Stimulated activated CD8-positive, alpha-beta memory T cell treated with anti-CD3 and anti-CD28 coated beads, Interleukin-15, amount 100 ng/mL, for 1 hour (primary cell): ENCODE measurements at places on chromosomes 1 and 21.

DNA sequence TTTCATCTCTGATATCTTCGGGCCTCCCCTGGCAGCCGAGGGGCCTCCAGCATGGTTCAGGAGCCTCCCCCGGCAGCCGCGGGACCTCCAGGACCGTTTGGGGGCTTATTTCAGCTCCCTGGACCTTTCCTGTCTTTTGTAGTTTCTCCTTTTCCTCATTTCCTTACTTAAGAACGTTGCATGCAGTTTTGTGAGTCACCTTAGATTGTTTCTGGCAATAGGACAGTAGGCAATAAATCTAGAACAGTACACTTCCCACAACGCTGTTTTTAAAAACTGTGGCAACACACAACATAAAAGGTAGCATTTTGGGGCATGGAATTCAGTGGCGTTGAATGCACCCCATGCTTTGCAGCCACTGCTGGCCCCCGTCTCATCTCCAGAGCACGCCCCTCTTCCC, 24.4 kb downstream of the FAAP20 start:
- no peak for DNase-seq

- no peak for DNase-seq
Observed at GRCh38 chr1:97186381-97186780, 464.8 kb downstream of the PTBP2 start.

GRCh38 chr1:232597721-232598120, 32.2 kb downstream of the SIPA1L2 start:
- no peak for DNase-seq

GRCh38 chr1:88885933-88886332, 5.4 kb downstream of the GTF2B start:
- DNase-seq = no peak

DNA sequence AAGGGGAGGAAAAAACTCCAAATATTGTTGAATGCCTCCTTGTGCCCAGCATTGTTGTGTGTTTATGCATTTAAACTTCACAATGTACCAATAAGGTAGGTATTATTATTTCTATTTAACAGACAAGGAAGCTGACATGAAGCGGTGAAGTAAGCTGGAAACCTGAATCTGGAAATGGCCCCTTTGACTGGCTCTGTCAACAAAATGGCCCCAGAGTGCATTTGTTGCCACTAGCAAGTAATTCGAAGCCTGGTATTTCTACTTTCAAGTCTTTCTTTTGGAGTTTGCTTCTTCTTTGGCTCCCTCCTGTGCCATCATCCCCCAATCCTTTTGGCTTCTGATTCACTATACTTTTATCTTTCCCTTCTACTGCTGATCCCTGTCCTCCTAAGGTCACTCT, 23.1 kb downstream of the CRYZL1 start:
- no peak for DNase-seq

GRCh38 chr1:188590641-188591040, 1761.9 kb downstream of the PLA2G4A start:
- no peak for DNase-seq

- DNase-seq = no peak
Observed at GRCh38 chr1:32032275-32032615, 18.6 kb downstream of the KHDRBS1 start.

DNA sequence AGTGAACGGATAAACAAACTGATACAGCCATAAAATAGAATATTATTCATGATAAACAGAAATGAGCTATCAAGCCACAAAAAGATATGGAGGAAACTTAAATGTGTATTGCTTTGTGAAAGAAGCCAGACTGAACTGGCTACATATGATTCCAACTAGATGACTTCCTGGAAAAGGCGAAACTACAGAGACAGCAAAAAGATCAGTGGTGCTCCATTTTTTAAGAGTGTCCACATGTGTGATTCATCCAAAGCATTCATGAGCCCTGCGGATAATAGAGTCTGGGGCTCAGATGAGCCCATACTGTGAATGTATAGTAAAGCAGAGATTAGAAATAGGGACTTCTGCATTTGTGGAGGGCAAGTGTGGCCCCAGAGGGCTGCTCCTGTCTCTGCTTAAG, 7.8 kb upstream of the TMEM222 start:
- DNase-seq = no peak

DNA sequence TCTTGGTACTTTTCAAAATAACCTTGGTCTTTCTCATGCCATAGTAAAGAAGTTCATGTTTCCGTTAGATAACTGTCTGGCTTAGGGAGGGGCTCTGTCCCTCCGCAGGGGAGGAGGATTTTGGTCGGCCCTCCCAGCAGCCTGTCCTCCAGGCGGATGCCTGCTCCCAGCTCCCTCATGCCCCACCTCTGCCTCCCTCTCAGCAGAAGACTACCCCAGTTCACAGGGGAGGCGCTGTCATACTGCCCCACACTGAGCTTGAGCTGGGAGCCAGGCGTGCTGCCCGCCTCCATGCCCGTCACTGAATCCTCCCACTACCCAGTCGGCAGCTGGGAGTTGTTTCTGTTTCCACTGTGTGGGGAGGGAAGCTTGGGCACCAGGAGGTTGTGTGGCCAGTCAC, 127.3 kb downstream of the CAMTA1 start:
- DNase-seq = no peak

DNA sequence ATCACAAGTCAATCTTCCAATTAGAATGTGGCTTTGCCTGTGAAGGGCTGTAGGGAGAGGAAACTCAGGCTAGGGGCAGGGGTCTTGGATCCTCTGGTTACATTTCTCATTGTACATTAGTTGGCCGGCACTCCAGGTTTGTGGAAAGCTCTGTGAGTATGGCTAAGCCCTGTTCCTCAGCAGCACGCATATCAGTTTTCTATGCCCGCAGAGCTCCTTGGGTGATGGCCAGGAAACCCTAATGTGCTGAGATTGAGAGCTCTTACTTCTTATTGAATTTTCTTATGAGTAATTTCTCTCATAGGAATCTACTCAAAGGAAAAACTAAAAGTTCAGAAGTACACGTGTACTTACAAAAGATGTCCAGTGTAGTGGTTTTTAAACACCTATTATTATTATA, 30.7 kb upstream of the STMN1 start:
- DNase-seq = no peak

DNA sequence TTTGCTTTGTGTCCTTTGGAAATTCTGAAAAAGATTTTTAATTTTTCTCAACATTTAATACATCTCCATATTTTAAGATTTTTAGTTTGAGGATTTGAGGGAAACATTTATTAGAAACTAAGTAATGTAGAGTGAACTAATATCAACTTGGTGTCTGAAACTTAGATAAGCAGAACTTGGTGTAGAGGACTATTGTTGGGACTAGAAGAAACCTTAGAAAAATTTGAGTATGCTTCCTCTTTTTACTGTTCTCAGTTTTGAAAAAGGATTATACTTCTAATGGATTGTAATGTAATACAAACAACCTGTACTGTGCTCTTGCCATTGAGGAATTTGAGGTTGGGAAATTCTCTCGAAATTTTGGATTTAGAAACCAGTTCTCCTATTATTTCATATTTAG, 2.4 kb downstream of the FNBP1L start:
- DNase-seq = no peak

GRCh38 chr1:171126504-171126903, 35.8 kb downstream of the FMO3 start:
- no peak for DNase-seq

GRCh38 chr1:202144402-202145067, at the start of gene ARL8A:
Gene ARL8A (minus strand): TSS chr1:202144737. CDS start chr1:202144572, 165 bp downstream.
- no peak for DNase-seq

- no peak for DNase-seq
Observed at GRCh38 chr1:202286622-202287097, 55.1 kb downstream of the UBE2T start.

- DNase-seq = no peak
Observed at GRCh38 chr1:116674751-116675150, 7.2 kb upstream of the IGSF3 start.

DNA sequence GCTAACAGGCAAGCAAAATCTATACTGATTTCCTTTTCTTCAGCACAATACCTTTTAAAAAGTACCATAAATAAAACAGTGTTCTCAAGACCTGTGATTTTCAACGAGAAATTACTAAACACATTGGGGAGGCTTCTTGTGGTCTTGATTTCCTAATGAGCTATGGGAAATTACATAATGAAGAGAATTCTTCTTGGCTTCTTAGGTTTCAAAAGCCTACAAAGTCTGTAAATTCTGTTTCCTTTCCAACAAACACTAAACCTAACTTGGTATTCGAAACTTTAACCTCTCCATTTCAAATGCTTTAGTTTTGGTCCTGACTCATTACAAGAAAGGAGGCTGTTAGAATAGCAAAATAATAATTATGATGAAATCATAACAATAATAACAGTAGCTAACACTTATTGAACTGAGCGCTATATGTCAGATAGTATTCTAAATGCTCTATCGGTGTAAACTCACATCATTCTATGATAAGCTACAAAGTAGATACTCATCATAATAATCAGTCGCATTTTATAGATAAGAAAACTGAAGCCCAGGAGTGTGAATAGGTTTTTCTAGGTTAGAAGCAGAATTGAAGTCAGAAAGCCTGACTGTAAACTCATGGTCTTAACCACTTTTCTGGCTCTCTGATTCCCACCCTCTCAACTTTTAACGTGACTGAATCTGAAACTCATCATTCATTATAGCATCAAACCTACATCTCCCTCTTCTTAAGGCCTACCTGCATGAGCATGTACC, 486.7 kb downstream of the SMYD3 start:
- no peak for DNase-seq

DNA sequence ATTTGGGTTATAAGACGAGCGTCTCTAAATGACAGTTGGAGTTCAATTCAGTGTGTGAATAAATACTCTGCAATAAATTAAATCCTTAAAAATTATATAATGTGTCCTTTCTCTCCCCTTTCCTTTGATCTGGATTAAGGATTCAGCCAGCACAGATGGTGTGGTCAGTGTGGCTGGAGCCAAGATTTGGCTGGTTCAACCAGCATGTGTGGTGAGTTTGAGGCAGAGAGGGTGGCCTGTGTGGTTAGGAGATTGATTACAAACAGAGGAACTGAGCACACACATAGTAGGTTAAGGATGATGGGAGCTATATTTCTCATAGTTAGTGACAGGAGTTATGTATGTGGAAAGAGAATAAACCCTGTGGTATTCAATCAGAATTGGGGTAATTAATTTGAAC, 14.2 kb upstream of the AMIGO1 start:
- no peak for DNase-seq

DNA sequence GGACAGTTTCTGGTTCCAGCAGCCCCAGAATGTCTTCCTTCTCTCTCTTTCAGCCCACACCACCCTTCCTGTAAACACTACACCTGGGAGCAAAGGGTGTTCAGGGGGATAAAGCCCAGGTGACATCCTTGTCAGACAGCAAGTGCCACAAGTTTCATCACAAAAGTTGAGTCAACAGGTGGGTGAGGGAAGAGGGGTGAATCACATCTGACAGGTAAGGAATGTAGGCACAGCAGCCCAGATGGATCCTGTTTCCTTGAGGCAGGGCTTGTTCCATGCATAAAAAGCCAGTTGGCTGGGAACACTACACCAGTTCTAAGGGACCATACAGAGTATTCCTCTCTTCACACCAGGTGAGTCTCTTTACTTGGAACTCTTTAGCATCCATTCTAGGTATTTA, at the start of gene SPRR1B:
TSS of gene SPRR1B (plus strand) at position 309 of the 400 bp plus-strand sequence. CDS start 1,143 bp downstream, outside the sequence.
- no peak for DNase-seq

DNA sequence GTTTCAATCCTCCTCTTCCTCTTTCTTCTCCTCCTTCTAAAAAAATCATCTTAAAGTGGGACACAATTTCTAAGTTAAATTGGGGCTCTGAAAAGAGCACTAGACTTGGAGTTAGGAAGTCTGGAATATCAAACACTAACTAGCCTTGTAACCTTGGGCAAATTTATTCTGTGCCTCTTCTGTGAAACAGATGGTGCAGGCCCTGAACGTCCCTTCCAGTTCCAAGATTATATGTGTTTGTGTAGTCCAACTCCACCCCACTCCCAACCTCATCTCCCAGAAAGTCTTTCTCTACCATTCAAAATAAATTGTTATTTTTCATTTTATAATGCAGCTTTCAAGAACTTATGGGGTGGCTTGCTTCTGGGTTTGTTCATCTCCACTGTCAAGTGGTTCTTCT, 630.0 kb downstream of the LMO4 start:
- no peak for DNase-seq

GRCh38 chr1:19003371-19004290, 47.2 kb upstream of the IFFO2 start:
- no peak for DNase-seq

DNA sequence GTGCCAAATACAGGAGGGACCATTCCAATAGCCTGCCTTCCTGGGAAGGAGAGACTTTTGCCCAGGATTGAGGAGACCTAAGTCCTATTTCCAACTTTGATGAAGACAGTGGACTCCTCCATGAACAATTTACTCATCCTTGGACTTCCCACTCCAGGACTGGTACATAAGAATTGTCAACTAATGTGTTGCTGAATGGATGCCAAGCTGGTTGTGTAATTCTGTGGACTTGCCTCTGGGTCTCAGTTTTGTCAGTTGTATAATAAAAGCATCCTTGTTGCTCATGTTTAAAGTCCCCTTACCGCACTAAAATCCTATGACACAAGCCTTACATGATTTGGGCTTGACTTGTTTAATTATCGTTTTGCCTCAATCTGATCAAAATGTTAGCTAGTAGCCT, 13.2 kb upstream of the ZP4 start:
- no peak for DNase-seq

GRCh38 chr21:15442743-15443469, 286.9 kb upstream of the USP25 start:
- DNase-seq = no peak

- DNase-seq = no peak
Observed at GRCh38 chr1:151729966-151730291, 8.6 kb downstream of the RIIAD1 start.

- DNase-seq = no peak
Observed at GRCh38 chr1:218479436-218480115, 134.4 kb downstream of the TGFB2 start.

GRCh38 chr1:27601771-27602461, 2.0 kb downstream of the AHDC1 start:
- no peak for DNase-seq

GRCh38 chr1:229043115-229043514, 227.8 kb upstream of the RAB4A start:
- DNase-seq = no peak

- DNase-seq = no peak
Observed at GRCh38 chr1:83827741-83828140, 171.2 kb downstream of the TTLL7 start.

DNA sequence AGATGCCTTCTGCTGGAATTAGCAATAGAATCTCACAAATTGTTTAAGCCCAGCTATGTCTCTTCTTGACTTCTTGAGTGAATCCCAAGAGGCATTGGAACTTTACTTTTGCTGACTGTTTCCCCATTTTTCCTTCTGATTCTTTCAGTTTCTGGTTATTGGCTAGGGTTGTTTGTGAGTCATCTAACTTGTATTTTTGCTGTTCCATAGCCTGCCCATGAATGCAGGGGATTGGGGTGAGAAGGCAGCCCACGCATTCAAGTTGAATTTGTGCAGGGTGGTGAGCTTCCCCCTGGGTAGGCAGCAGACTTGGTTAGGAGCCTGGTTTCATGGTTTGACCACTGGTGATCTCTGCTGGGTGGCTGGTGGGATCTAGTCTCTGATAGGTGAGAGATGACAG, 10.4 kb upstream of the KLF17 start:
- no peak for DNase-seq
